ENCODE measurements at places on chromosomes 5 and 9. TPM values are rescaled to one million over a fixed set of nuclear protein-coding genes. Genes with fewer than 3 reads are reported as not detected.

GRCh38 chr5:116044073-116044472 is 11.8 kb downstream of the ARL14EPL start:
- H3K4me3 ChIP-seq: no peak overlapping the region
- no peaks in the 10 kb centered on the region for H3K36me3 ChIP-seq
- H3K4me1 ChIP-seq: no peaks in the 10 kb centered on the region

GRCh38 chr5:154583671-154584177 is 105.7 kb upstream of the HAND1 start:
- H3K4me1 ChIP-seq: no peaks in the 10 kb centered on the region
- no peaks in the 10 kb centered on the region for H3K36me3 ChIP-seq
- H3K27ac ChIP-seq: no peak overlapping the region
- peaks cover 16% of the 10 kb centered on the region for H3K27me3 ChIP-seq

- DNase-seq: no peak
- H3K27me3 ChIP-seq: no peaks in the 10 kb centered on the region
- no peak overlapping the region for H3K4me3 ChIP-seq
- no peaks in the 10 kb centered on the region for H3K4me1 ChIP-seq
Observed at GRCh38 chr9:123640792-123641222, 284.8 kb downstream of the CRB2 start.

GRCh38 chr9:91530829-91531228 is 107.2 kb upstream of the NFIL3 start:
- H3K27me3 ChIP-seq: no peaks in the 10 kb centered on the region
- H3K4me1 ChIP-seq: no peaks in the 10 kb centered on the region
- no peaks in the 10 kb centered on the region for H3K36me3 ChIP-seq
- DNase-seq: no peak

GRCh38 chr9:37693260-37693659 is 42.5 kb downstream of the FRMPD1 start:
- DNase-seq: no peak
- H3K36me3 ChIP-seq: no peaks in the 10 kb centered on the region
- H3K27ac ChIP-seq: peak overlapping the region; percentile 81
- H3K4me3 ChIP-seq: peak overlapping the region; percentile 63
- H3K27me3 ChIP-seq: no peaks in the 10 kb centered on the region
- H3K4me1 ChIP-seq: peaks cover 9% of the 10 kb centered on the region

NR6A1 gene
- polyA plus RNA-seq: 0.39 TPM

ADGRD2 gene
- polyA plus RNA-seq: not detected

- no peak for DNase-seq
Observed at GRCh38 chr9:33167972-33168461, 881 bp upstream of the B4GALT1 start.

GRCh38 chr5:73459366-73459765 is 10.8 kb upstream of the FOXD1 start:
- H3K27me3 ChIP-seq: no peaks in the 10 kb centered on the region
- no peak overlapping the region for H3K27ac ChIP-seq
- H3K4me1 ChIP-seq: no peaks in the 10 kb centered on the region
- H3K4me3 ChIP-seq: no peak overlapping the region
- no peaks in the 10 kb centered on the region for H3K36me3 ChIP-seq

C9orf57 gene
- polyA plus RNA-seq: 0.09 TPM

TCOF1 gene
- 24.2 TPM for polyA plus RNA-seq

DNA sequence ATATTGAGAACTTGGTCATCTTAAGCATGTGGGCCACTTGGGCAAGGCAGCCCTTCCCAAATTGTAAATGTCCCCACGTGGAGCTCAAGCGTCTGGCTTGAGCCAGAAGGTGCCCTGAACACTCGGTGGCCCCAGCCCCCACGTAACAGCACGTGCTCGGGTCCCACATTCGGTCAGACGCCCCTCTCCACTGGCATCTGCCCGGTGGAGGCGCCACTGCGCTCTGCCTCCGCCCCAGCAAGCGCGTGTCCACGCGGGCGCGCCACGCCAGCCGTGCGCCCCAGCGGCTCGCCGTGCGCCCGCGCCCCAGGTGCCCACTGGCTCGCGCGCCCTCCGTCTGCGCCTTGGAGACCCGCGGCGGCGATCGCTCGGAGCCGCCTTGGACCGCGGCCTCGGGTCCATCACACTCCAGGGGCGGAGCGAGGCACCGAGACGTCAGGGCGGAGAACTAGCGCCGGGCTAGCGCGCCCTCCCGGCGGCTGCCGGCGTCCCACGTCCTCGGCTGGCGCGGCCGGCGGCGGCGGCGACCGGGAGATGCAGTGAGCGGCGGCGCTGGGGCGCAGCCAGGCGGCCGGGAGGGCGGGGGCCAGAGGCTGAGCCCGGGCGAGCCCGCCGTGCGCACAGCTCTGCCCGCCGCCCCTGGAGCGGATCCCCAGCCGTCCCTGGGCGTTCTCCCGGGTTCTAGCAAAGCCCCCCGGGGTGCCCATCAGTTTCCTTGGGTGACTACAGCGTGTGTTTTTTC is at the start of gene PALM2AKAP2:
PALM2AKAP2 (plus strand) TSS at position 488 of the 742 bp plus-strand sequence. CDS start 291 bp downstream, outside the sequence.
- H3K36me3 ChIP-seq: no peaks in the 10 kb centered on the region
- no peak within 1 kb of the TSS for H3K27ac ChIP-seq
- peak; percentile 74 for DNase-seq
- no peaks in the 10 kb centered on the region for H3K4me1 ChIP-seq
- H3K4me3 ChIP-seq: peak within 1 kb of the TSS; percentile 70
- H3K27me3 ChIP-seq: peaks cover 5% of the 10 kb centered on the region

- H3K4me1 ChIP-seq: no peaks in the 10 kb centered on the region
- peaks cover 29% of the 10 kb centered on the region for H3K27me3 ChIP-seq
- H3K27ac ChIP-seq: no peak overlapping the region
Observed at GRCh38 chr5:115809946-115810345, 6.5 kb downstream of the CDO1 start.

MRPL22 gene
- polyA plus RNA-seq: 46.7 TPM

DNA sequence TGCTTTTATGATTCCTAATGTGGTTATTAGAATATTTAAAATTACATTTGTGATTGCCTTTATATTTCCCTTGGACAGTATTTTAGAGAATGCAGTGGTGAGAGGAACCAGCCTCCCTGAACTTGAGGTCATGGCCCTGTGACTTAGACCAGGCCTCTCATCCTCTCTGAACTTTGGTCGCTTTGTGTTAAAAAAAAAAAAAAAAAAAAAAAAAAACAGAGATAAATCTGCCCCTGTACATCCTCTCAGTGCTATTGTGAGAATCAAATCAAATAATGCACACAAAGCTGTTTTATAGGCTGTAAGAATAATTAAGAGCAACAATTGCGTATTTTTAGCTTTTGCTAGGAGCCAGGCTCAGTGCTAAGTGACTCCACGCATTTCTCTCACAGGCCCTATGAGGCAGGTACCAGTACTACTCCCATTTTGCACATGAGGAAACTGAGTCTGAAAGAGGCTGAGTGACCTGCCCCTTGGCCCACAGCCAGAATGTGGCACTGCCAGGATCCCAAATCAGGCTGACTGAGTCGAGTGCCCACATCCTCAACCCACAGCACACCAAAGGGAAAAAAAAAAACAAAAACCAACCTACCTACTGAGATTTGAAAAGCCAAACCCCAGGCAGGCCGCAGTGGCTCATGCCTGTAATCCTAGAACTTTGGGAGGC is 110.3 kb upstream of the LARP1 start:
- no peaks in the 10 kb centered on the region for H3K36me3 ChIP-seq
- peaks cover 10% of the 10 kb centered on the region for H3K4me1 ChIP-seq
- no peak overlapping the region for H3K27ac ChIP-seq
- DNase-seq: no peak
- H3K4me3 ChIP-seq: no peak overlapping the region

GRCh38 chr9:98500337-98500919 is 208.3 kb downstream of the GABBR2 start:
- H3K4me3 ChIP-seq: no peak overlapping the region
- H3K36me3 ChIP-seq: no peaks in the 10 kb centered on the region
- H3K27ac ChIP-seq: no peak overlapping the region
- H3K4me1 ChIP-seq: no peaks in the 10 kb centered on the region

GRCh38 chr9:127035423-127035822 is 87.0 kb downstream of the ANGPTL2 start:
- H3K4me3 ChIP-seq: no peak overlapping the region
- peak overlapping the region; percentile 46 for H3K27ac ChIP-seq
- DNase-seq: peak; percentile 80
- peaks cover 19% of the 10 kb centered on the region for H3K4me1 ChIP-seq
- no peaks in the 10 kb centered on the region for H3K27me3 ChIP-seq

GRCh38 chr9:76962732-76963131 is 56.7 kb upstream of the FOXB2 start:
- no peak overlapping the region for H3K4me3 ChIP-seq
- no peaks in the 10 kb centered on the region for H3K27me3 ChIP-seq
- DNase-seq: no peak
- H3K4me1 ChIP-seq: no peaks in the 10 kb centered on the region
- H3K27ac ChIP-seq: no peak overlapping the region

IFNA1 gene
- not detected for polyA plus RNA-seq

GRCh38 chr5:115816226-115817081 is at the start of gene CDO1:
TSS of gene CDO1 (minus strand) at chr5:115816659. CDS start at chr5:115816397, 262 bp downstream.
- H3K4me1 ChIP-seq: no peaks in the 10 kb centered on the region
- peak within 1 kb of the TSS; percentile 65 for H3K4me3 ChIP-seq
- peak; percentile 59 for DNase-seq
- no peak within 1 kb of the TSS for H3K27ac ChIP-seq
- peaks cover 61% of the 10 kb centered on the region for H3K27me3 ChIP-seq

- H3K27me3 ChIP-seq: no peaks in the 10 kb centered on the region
- no peak overlapping the region for H3K27ac ChIP-seq
- H3K4me3 ChIP-seq: no peak overlapping the region
- DNase-seq: no peak
Observed at GRCh38 chr5:10500669-10501068, 59.0 kb downstream of the ROPN1L start.

GRCh38 chr5:109028608-109029299 is 281.1 kb downstream of the FER start:
- no peaks in the 10 kb centered on the region for H3K27me3 ChIP-seq
- H3K4me1 ChIP-seq: no peaks in the 10 kb centered on the region
- no peaks in the 10 kb centered on the region for H3K36me3 ChIP-seq
- no peak for DNase-seq
- no peak overlapping the region for H3K4me3 ChIP-seq

DNA sequence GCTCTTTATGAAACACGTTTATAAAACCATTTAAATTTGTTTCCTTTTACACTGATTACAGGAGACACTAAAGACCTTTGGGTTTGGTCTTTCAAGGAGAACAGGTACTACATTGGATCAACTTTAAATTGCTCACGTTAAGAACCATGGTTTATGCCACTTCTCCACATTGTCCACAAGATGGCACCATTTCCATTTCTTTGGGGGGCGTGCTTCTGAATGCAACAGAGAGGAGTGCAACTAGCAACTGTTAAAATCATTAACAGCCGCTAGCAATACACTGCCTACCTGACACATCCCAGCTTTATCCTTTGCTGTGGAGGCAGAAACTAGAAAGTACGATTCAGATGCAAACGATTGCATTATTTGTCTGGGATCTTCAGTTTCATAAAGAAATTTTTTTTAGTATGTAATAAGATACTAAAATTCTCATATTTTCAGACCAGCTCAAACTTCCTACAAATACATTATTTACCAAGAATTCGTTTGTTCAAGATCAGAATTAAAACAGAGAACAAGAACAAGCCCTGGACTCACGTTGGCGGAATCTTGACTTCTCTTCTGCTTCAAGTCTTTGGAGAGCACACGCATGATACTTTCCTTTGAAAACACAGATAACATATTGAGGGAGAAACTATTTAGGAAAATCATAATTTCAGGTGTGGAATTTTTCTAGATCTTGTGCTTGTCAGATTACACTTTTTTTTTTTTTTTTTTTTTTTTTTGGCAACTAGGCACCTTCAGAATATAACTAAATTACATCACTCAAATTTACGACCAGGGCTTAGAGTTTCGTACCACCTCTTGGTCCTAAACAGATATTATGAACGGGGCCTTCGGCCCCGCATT is 702 bp downstream of the CDC20B start:
- H3K27ac ChIP-seq: no peak overlapping the region
- DNase-seq: no peak
- no peaks in the 10 kb centered on the region for H3K36me3 ChIP-seq
- H3K4me3 ChIP-seq: peak overlapping the region; percentile 68

POLE3 gene
- 45.4 TPM for polyA plus RNA-seq

TEX48 gene
- not detected for polyA plus RNA-seq

DNA sequence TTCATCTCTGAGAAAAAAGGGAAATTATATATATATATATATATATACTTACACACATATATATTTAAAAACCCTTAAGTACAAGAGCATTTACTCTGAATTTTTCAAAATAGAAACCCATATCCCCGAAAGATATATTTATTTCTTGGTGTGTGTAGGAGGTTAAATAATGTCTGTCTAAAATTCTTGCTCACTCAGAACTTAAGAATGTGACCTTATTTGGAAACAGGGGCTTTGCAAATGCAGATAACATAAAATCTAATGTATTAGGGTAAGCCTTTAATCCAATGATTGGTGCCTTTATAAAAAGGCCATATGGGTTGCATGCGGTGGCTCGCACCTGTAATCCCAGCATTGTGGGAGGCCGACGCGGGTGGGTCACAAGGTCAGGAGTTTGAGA is 517.3 kb upstream of the TLE4 start:
- H3K4me1 ChIP-seq: no peaks in the 10 kb centered on the region
- H3K4me3 ChIP-seq: no peak overlapping the region
- no peaks in the 10 kb centered on the region for H3K36me3 ChIP-seq
- no peak overlapping the region for H3K27ac ChIP-seq
- no peaks in the 10 kb centered on the region for H3K27me3 ChIP-seq
- no peak for DNase-seq

CCDC180 gene
- polyA plus RNA-seq: 0.57 TPM

DNA sequence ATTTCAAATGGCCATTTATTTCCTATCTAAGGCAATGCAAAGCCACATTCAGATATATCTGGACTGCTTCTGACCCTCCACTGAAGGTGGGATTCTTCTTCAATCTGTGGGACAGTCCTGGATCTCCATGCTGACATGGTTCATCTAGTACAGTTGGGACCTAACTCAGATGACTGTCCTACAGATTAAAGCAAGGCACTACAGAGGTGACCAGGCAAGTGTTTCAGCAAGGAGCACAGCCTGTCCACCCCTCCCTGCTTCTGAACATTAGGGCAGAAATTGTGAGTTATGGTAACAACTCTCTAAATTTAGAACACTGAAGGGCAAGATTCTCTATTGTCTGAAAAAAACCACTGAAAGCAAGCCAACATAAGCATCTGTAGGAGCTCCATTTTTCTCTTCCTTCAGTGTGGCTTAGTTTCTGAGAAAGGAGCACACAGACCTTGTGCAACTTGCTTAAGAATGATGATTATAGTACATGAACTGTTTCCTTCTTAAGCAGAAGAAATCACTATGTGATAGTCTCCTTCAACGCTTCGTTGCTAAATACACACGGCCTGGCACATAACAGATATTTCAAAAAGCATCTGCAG is 62.9 kb upstream of the BARX1 start:
- H3K27ac ChIP-seq: no peak overlapping the region
- H3K36me3 ChIP-seq: no peaks in the 10 kb centered on the region
- no peak for DNase-seq
- no peak overlapping the region for H3K4me3 ChIP-seq

GRCh38 chr5:7755958-7756357 is 95.0 kb downstream of the CFAP90 start:
- no peaks in the 10 kb centered on the region for H3K27me3 ChIP-seq
- H3K27ac ChIP-seq: peak overlapping the region; percentile 76
- no peaks in the 10 kb centered on the region for H3K36me3 ChIP-seq
- DNase-seq: no peak
- H3K4me1 ChIP-seq: peaks cover 47% of the 10 kb centered on the region
- H3K4me3 ChIP-seq: no peak overlapping the region

GRCh38 chr5:67879620-67880510 is 335.7 kb upstream of the PIK3R1 start:
- H3K36me3 ChIP-seq: no peaks in the 10 kb centered on the region
- H3K4me1 ChIP-seq: no peaks in the 10 kb centered on the region
- no peak overlapping the region for H3K27ac ChIP-seq
- DNase-seq: no peak
- H3K27me3 ChIP-seq: no peaks in the 10 kb centered on the region

PKD2L2 gene
- polyA plus RNA-seq: 0.45 TPM

LMX1B gene
- 0.04 TPM for polyA plus RNA-seq

Measured in psoas muscle (tissue), 8 donors.